NCI-H2171 (cell line): ENCODE measurements at places on chromosomes 16 and 17.

DNA sequence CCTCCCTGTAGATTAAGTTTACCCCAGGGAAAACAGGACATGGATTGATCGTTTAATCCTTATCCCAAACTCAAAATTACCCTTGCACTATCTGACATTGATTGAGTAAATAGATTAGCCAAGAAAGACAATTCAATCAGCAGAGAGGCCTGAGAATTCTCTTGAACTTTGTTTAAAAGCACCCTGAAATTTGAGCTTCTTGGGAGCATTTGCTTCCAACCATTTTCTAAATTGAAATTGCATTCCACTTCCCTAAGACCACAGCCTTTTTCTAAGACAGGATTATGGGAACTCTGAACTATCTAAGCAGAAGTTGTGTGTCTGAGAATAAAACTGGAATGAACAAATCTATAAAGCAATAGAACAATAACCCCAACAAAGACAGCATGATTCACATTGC lies 76.6 kb upstream of the TNRC6A start:
- DNase-seq: no peak

GRCh38 chr17:38741921-38742410 lies 6.2 kb downstream of the PCGF2 start:
- no peak for DNase-seq

GRCh38 chr16:35754391-35755369 lies 2295.3 kb downstream of the TP53TG3F start:
- no peak for DNase-seq

DNA sequence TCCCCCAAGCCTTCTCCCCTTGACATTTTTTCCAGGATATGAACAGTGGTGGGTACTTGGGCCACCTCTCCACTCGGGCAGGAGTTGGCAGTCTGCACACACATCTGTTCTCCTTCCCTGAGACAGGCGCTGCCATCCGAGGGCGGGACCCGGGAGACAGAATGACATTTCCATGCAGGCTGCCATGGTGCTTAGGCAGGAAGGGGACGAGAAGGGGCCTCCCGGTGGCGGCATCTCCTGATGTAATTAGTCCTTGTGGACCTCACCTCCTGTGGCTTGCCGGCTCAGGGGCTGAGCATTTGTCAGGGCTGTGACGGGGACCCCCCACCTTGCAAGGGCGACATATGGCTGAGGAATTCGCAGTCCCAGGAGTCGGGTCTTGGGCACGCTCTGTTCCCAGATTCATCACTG lies 197.2 kb downstream of the FOXL1 start:
- DNase-seq: peak; percentile 81

DNA sequence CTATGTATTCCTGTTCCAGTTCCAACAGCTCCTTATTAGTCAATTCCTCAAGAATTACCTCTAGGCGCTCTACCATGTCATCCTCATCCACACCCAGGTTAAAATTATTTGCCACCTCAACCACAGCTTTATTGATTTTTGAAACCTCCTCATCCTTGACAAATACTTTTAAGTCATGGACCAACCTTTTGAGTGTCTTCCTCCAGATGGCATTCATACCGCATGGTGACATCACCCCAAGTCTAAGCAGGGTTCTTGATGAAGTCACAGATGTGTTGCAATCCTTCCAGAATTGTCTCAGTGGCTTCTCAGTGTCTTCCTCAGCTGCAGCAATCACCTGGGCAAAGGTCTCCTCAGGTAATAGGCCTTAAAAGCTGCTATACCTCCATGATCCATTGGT lies 40.1 kb downstream of the BCL7C start:
- DNase-seq: no peak

DNA sequence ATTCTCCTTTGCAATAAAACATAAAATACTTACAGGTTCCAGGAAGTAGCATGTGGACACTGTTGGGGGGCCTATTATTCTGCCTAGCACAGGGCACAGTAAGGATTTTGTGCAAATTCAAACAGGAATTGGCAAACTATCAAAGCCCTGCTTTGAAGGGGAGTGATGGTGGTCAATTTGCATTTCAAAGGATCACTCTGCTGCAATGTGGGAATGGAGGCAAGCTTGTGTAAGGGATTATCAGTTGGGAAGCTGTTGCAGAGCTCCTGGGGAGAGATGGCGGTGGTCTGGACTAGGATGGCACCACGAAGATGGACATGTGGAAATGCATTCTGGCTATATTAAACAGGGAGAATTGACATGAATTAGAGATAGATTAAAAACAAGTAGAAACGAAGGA lies 990.7 kb upstream of the RBFOX1 start:
- no peak for DNase-seq

- DNase-seq: no peak
These were observed 19.5 kb downstream of the MRM3 start for GRCh38 chr17:801660-802059.

- no peak for DNase-seq
These were observed 11.7 kb downstream of the SGCA start for GRCh38 chr17:50177476-50177875.

- no peak for DNase-seq
These were observed 259.0 kb downstream of the XYLT1 start for GRCh38 chr16:17211797-17212196.

DNA sequence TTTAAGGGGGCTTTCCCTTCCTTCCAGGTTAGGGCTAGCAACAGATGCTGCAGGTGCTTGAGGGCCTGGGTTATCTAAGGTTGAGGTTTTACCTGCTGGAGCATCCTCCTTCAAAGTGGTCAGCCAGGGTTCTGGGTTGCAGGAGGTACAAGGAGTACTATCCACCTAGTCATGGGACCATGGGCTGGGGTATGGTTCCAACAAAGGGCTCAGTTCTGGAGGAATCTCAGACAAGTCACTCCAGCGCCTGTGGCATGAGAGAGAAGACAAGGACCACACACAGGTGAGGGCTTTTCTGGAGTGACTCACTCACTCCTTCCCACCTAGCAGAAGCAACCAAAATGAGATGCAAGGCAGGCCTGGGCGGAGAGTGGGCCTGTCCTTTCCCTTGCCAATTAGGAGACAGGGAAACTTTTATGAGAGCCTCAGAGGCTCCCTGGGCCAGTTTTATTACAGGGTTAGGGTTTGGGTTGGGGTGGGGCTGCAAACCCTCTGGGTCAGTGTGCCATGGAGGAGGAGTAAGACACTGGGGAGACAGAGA lies 2.2 kb downstream of the MYO19 start:
- DNase-seq: no peak

GRCh38 chr17:15507896-15508295 lies 40.5 kb upstream of the CDRT4 start:
- DNase-seq: no peak

- no peak for DNase-seq
These were observed 2.6 kb upstream of the FDXR start for GRCh38 chr17:74875155-74875976.

GRCh38 chr16:2214719-2214968 lies at the start of gene PGP:
TSS of gene PGP (minus strand) at chr16:2214840. CDS start at chr16:2214777, 63 bp downstream.
- DNase-seq: no peak

GRCh38 chr16:70713342-70713741 lies 27.5 kb upstream of the MTSS2 start:
- DNase-seq: no peak

- no peak for DNase-seq
These were observed 10.3 kb upstream of the IRF8 start for GRCh38 chr16:85888405-85889331.
